Activated CD4-positive, alpha-beta memory T cell treated with anti-CD3 and anti-CD28 coated beads for 36 hours (primary cell): ENCODE measurements at places on chromosomes 12 and 14.
A peak's percentile ranks its signal among the peaks of the same experiment; 100 is the strongest.

DNA sequence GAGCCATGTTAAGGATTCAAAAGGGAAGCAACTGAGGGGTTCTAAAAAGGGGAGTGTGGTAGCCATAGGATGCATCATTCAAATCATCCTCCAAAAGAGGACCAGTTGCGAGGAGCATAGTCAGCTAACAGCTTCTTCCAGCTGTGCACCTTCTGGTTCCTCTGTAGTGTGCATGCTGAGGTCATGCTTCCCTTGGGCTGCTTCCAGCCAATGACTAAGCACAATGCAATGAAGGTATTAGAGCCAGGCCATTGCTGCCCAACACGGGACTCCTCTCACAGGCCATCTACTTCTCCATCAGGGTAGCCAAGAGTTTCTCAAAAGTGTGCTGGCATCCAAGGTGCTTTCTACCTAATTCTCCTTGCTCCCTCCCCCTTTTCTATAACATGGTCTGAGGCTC is 69.2 kb upstream of the ARID2 start:
- DNase-seq = no peak
- H3K4me3 ChIP-seq = no peak overlapping the region
- peaks cover 7% of the 10 kb centered on the region for H3K27me3 ChIP-seq
- no peaks in the 10 kb centered on the region for H3K36me3 ChIP-seq

- no peaks in the 10 kb centered on the region for H3K36me3 ChIP-seq
- H3K27me3 ChIP-seq = no peaks in the 10 kb centered on the region
- no peaks in the 10 kb centered on the region for H3K4me1 ChIP-seq
- no peak overlapping the region for H3K27ac ChIP-seq
- no peak for DNase-seq
These were observed 118.3 kb downstream of the MGAT4C start for GRCh38 chr12:86137936-86138335.

GRCh38 chr14:51938137-51938536 is 51.2 kb upstream of the RTRAF start:
- no peaks in the 10 kb centered on the region for H3K27me3 ChIP-seq
- peaks cover 24% of the 10 kb centered on the region for H3K36me3 ChIP-seq
- DNase-seq = no peak
- peaks cover 66% of the 10 kb centered on the region for H3K4me1 ChIP-seq

DNA sequence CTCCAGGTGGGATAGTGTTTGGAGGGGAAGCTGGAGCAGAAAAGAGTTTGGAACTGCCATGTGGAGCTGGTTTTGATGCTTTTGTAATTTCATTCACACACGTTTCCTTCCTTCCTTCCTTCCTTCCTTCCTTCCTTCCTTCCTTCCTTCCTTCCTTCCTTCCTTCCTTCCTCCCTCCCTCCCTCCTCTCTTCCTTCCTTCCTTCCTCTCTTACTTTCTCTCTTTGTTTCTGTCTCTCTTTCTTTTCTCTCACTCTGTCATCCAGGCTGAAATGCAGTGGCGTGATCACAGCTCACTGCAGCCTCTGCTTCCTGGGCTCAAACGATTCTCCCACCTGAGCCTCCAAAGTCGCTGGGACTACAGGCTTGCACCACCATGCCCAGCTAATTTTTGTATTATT is 168.0 kb upstream of the ARID2 start:
- H3K4me1 ChIP-seq = no peaks in the 10 kb centered on the region
- H3K36me3 ChIP-seq = no peaks in the 10 kb centered on the region
- H3K27ac ChIP-seq = no peak overlapping the region
- DNase-seq = no peak
- H3K27me3 ChIP-seq = no peaks in the 10 kb centered on the region
- H3K4me3 ChIP-seq = no peak overlapping the region

- DNase-seq = no peak
- no peak overlapping the region for H3K4me3 ChIP-seq
- no peak overlapping the region for H3K27ac ChIP-seq
- H3K36me3 ChIP-seq = no peaks in the 10 kb centered on the region
- H3K4me1 ChIP-seq = no peaks in the 10 kb centered on the region
These were observed 11.7 kb downstream of the PTHLH start for GRCh38 chr12:27960821-27961220.

GRCh38 chr12:79706676-79707075 is 15.9 kb upstream of the PAWR start:
- peaks cover 6% of the 10 kb centered on the region for H3K27me3 ChIP-seq
- DNase-seq = no peak
- H3K36me3 ChIP-seq = no peaks in the 10 kb centered on the region
- H3K27ac ChIP-seq = no peak overlapping the region
- H3K4me3 ChIP-seq = no peak overlapping the region

- H3K4me3 ChIP-seq = no peak overlapping the region
- DNase-seq = no peak
- peaks cover 4% of the 10 kb centered on the region for H3K36me3 ChIP-seq
These were observed 10.3 kb upstream of the ELK3 start for GRCh38 chr12:96183734-96184370.

DNA sequence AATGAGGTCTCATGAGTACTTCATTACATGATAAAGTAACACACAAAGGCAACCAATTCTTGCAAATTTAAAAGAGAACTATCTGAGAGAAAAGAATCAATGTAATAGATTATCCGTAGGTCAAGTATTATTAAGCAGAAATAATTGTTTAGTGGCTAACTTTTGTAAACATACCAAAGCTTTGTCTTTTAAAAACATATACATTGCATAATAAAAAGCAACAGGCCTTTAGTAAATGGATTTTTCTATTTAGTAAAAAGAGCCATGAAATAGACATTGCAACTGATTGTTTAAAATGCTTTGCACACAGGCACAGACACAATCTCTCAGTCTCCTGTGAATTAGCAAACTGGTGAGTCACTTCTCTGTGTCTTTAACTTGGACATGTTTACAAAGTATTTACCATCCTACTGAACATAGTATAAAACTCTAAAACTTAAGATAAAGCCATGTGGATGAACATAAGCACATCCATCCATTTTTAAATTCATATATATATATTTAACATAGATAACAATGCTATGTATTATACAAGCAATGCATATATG is 518.7 kb upstream of the MGAT4C start:
- no peaks in the 10 kb centered on the region for H3K27me3 ChIP-seq
- no peak for DNase-seq
- no peaks in the 10 kb centered on the region for H3K36me3 ChIP-seq
- no peak overlapping the region for H3K4me3 ChIP-seq
- no peaks in the 10 kb centered on the region for H3K4me1 ChIP-seq

- H3K27me3 ChIP-seq = no peaks in the 10 kb centered on the region
- peak; percentile 69 for DNase-seq
- H3K4me1 ChIP-seq = peaks cover 29% of the 10 kb centered on the region
- H3K27ac ChIP-seq = peak overlapping the region; percentile 47
These were observed 1318.4 kb downstream of the TMEM121 start for GRCh38 chr14:106844608-106845285.

GRCh38 chr14:74368441-74368840 is 20.2 kb downstream of the VRTN start:
- no peaks in the 10 kb centered on the region for H3K36me3 ChIP-seq
- no peak overlapping the region for H3K27ac ChIP-seq
- H3K4me3 ChIP-seq = no peak overlapping the region

DNA sequence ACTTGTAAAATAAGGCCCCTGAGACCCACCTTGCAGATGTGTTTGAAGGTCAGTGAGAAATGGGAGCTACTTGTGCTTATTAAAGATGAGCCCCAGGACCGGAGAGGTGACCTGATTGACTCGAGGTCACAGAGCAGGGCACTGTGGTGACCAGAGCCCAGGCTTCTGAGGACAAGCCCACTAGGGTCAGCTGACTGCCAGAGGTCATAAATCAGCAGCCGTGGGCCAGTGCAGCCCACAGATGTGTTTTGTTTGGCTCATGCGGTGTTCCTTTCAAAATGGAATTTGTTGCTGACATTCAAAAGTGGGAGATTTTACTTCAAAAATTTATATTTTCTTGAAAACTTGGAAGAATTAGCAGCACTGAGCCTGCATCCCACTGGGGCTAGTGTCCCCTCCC is 24.5 kb downstream of the JDP2 start:
- H3K4me1 ChIP-seq = no peaks in the 10 kb centered on the region
- no peak for DNase-seq
- H3K36me3 ChIP-seq = no peaks in the 10 kb centered on the region
- H3K4me3 ChIP-seq = no peak overlapping the region
- no peaks in the 10 kb centered on the region for H3K27me3 ChIP-seq
- H3K27ac ChIP-seq = no peak overlapping the region

- H3K4me3 ChIP-seq = no peak overlapping the region
- no peak for DNase-seq
- H3K27me3 ChIP-seq = no peaks in the 10 kb centered on the region
- H3K4me1 ChIP-seq = peaks cover 42% of the 10 kb centered on the region
- no peak overlapping the region for H3K27ac ChIP-seq
These were observed 4.6 kb downstream of the GOLGA3 start for GRCh38 chr12:132824053-132824452.

DNA sequence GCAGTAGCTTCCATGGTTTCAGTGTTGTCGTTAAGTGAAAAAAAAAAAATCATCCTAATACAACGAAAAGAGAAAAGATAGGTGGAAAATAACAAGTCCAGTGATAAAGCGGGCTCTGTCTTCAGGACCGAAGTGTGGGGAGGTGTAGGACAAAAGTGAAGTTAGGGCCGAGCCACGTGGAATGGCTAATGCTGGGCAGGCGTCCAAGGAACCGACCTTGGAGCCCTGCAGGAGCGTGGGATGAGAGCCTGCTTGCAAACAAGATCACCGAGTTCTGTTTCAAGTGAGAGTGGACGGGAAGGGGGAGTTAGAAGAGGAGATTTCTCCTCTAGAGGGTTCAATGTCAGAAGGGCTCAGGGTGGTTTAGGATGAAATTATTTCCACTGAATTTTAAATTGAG is 22.2 kb downstream of the A2ML1 start:
- no peak overlapping the region for H3K4me3 ChIP-seq
- H3K27me3 ChIP-seq = peaks cover 13% of the 10 kb centered on the region
- no peak for DNase-seq
- H3K4me1 ChIP-seq = no peaks in the 10 kb centered on the region
- H3K27ac ChIP-seq = no peak overlapping the region

DNA sequence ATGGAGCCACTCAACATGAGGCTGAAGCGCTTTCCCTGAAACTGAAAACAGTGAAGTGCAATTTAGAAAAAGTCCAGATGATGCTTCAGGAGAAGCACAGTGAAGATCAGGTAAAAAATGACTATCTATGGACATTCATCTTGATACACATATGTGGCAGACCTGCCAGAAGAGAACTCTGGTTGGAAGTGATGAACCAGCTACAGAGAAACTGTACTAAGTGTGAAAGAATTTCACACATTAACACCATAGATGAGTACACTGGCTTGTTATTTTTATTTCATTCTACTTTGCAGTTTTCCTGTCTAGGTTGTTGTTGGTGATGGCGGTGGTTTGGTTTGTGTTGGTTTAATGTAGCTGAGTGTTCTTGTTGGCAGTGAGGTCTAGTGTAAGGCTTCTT is 174.7 kb downstream of the ESR2 start:
- DNase-seq = peak; percentile 24
- peaks cover 16% of the 10 kb centered on the region for H3K4me1 ChIP-seq
- H3K27ac ChIP-seq = peak overlapping the region; percentile 47
- peaks cover 24% of the 10 kb centered on the region for H3K36me3 ChIP-seq
- H3K4me3 ChIP-seq = no peak overlapping the region

DNA sequence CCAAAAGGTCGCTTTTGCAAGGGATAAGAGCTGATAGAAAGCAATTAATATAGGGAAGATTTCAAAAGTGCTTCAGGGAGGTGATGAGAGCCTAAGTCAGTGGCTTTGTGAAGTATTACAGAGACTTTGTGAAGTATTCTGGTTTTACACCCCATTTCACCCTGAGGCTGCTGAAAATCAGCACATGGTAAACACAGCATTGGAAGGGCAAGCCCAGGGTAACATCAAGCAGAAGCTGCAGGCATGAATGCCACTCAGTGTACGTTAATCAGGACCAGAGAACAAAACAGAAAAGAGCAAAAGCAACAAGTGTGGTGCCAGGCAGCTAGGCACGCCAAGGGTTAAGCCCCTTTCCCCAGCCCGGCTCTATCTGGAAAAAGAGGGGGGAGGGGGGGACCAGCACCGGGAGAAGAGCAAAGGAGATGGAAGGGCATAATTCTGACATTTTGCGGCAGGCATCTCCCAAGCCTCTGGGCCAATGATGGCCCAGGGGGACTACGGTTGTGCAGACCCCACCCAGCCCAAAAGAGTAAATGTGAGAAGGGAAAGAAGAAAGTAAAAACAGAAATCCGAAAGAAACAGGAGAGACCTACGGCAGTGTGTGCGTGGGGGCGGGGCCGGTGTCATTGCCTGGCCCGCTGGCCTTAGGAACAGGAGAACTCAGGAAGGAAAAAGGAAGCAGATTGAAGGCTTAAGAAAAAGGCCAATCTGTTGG is 58.9 kb downstream of the DHRS2 start:
- no peak overlapping the region for H3K4me3 ChIP-seq
- H3K27ac ChIP-seq = no peak overlapping the region
- H3K36me3 ChIP-seq = no peaks in the 10 kb centered on the region
- no peaks in the 10 kb centered on the region for H3K4me1 ChIP-seq
- peaks cover 25% of the 10 kb centered on the region for H3K27me3 ChIP-seq

GRCh38 chr14:71905031-71905430 is 27.2 kb upstream of the RGS6 start:
- no peaks in the 10 kb centered on the region for H3K36me3 ChIP-seq
- no peak for DNase-seq
- H3K27me3 ChIP-seq = peaks cover 26% of the 10 kb centered on the region
- H3K4me3 ChIP-seq = no peak overlapping the region
- no peaks in the 10 kb centered on the region for H3K4me1 ChIP-seq
- no peak overlapping the region for H3K27ac ChIP-seq

GRCh38 chr12:15811214-15812127 is 22.3 kb upstream of the EPS8 start:
- no peak overlapping the region for H3K4me3 ChIP-seq
- no peak for DNase-seq
- no peak overlapping the region for H3K27ac ChIP-seq
- no peaks in the 10 kb centered on the region for H3K36me3 ChIP-seq
- H3K27me3 ChIP-seq = peaks cover 11% of the 10 kb centered on the region
- H3K4me1 ChIP-seq = no peaks in the 10 kb centered on the region

DNA sequence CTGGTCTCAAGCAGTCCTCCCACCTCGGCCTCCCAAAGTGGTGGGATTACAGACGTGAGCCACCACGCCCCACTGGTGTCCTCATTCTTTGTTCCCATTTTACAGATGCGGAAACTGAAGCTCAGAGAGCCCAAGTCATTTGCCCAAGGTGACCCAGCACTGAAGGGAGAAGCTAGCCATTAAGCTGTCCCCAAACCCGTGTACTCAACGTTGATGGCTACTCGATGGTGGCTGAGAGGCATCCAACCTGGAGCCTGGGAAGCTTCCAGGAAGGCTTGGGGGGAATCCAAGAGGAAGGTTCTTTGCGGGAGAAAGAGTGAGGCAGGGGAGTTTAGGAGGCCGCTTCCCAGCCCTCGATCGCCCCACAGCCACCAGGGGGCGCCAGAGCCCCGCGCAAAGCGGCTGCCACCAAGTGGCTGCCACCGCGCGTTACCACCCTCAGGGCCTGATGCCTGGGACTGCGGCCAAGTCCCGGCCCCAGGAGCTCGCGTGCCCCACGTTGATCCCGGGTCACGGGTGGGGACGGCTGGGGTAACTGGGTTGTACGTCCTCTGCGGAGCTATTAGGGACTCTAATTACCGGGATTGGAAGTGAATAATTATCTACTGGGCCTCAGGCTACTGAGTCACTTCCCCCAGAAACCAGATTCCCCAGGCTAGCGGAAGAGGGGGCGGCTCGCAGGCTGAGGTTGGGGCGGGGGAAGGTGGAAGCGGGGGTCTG is 8.8 kb upstream of the SH2B3 start:
- H3K4me1 ChIP-seq = peaks cover 25% of the 10 kb centered on the region
- DNase-seq = peak; percentile 90
- H3K27me3 ChIP-seq = peaks cover 9% of the 10 kb centered on the region
- H3K36me3 ChIP-seq = no peaks in the 10 kb centered on the region
